ENCODE measurements at places on chromosomes 1 and 21.

DNA sequence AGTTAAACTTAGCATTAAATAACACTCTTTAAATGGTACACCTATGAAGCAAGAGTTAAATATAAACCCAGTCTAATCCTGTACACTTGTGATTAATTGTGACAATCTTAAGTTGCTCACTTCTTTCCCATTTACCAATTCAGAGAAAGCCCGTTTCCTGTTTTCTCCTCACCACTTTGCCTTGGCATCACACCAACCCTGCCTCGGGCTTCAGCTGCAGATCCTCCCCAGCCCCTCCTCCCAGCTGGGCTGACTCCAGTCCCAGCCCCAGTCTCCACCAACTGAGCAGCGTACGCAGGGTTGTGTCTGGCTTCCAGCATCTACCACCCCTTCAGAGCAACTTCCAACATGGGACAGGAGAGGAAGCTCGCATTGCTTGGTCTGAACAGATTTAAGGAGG is 4.1 kb downstream of the PYCR2 start:
- peak; percentile 68 for DNase-seq

GRCh38 chr1:37725851-37726613 is 33.7 kb downstream of the CDCA8 start:
- DNase-seq, result no peak

DNA sequence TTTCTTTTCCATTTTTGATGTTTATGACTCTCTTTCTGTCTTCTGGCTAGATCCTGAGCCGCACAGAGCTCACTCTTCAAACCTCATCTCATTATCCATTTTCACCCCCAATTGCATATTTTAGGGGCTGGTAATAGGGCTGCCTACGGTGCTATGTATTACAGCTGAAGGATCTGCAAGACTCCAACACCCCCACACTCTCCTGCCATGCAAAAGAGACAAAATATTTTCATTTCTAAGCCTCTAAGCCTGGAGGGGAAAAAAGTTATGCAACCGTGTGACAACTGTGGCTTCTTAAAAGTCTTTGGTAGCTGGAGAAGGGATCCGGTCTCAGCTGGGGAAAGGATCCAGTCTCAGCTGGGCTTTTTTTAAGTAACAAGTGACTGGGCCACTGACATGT is 311.6 kb downstream of the NPHP4 start:
- DNase-seq, result no peak

- no peak for DNase-seq
These were observed 19.3 kb downstream of the IARS2 start for GRCh38 chr1:220113136-220113695.

DNA sequence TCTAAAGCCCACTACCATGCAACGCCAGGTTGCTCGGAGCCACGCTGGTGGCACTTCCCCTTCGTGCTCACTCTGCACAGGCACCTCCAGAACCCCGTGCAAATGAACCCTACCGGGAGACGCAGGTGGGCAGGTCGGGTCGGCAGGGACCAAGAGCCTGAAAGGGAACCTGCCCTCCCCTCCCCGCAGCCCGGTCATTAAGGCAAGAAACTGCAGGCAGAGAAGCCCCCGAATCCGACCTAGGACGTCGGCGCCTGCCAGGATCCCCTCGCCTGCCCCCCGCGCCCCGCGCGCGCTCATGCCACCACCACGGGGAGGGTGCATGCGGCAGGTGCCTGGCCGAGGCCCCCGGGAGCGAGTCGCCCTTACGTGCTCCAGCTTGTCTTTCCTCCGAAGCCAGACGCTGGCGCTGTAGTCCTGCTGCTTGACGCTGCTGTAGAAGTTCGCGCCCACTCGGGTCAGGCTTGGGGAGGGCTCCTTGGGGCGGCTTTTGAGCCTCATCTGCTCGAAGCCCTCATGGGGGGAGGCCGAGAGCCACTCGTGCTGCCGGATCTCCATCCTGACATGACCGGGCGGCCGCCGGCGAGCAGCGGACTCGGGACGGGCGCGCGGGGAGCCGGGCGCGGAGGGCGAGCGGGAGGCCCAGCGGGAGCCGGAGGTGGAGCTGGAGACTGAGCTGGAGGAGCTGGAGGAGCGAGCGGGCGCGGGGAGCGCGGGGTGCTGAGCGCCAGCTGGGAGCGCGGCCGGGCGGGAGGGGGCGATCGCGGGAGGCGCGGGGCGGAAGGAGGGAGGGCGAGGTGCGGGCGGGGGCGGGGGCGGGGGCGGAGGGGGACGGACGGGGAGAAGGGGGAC is 552 bp downstream of the PLD5 start:
- peak; percentile 59 for DNase-seq

GRCh38 chr1:24868016-24868875 is 61.8 kb downstream of the RUNX3 start:
- no peak for DNase-seq

- DNase-seq, result no peak
These were observed 26.3 kb upstream of the NHLH2 start for GRCh38 chr1:115867216-115867615.

DNA sequence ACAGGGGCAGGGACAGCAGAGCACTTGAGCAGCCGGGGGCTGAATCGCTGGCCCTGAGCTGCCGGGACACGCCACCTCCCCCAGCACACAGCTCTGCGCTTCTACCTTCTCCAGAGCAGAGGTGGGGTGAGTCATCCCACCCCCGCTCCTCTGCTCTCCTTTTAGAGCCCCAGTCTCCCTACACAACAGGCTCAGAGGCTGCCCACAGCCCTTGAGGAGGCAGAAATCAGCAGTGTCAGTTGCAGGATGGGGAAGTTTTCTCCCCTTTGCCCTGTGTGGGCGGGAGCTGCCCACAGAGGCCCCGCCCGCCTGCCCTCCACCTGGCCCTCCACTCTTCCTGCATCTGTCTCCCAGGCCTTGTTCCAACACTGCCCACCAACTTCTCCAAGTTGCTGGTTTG is 94.6 kb downstream of the STUM start:
- DNase-seq, result peak; percentile 62

- DNase-seq, result no peak
These were observed 55.0 kb upstream of the ETV3 start for GRCh38 chr1:157193219-157193618.

DNA sequence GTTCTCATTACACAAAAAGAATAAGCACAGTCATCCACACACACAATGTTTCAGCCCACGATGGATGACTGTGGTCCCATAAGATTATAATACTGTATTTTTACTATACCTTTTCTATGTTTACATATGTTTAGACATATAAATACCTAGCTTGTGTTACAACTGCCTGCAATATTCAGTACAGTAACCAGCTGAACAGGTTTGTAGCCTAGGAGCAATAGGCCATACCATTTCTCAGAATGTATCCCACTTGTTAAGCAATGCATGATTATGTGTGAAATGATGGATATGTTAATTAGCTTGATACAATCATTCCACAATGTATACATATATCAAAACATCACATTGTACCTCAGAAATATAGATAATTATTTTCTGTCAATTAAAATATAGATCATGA is 33.2 kb upstream of the SAMD13 start:
- no peak for DNase-seq

DNA sequence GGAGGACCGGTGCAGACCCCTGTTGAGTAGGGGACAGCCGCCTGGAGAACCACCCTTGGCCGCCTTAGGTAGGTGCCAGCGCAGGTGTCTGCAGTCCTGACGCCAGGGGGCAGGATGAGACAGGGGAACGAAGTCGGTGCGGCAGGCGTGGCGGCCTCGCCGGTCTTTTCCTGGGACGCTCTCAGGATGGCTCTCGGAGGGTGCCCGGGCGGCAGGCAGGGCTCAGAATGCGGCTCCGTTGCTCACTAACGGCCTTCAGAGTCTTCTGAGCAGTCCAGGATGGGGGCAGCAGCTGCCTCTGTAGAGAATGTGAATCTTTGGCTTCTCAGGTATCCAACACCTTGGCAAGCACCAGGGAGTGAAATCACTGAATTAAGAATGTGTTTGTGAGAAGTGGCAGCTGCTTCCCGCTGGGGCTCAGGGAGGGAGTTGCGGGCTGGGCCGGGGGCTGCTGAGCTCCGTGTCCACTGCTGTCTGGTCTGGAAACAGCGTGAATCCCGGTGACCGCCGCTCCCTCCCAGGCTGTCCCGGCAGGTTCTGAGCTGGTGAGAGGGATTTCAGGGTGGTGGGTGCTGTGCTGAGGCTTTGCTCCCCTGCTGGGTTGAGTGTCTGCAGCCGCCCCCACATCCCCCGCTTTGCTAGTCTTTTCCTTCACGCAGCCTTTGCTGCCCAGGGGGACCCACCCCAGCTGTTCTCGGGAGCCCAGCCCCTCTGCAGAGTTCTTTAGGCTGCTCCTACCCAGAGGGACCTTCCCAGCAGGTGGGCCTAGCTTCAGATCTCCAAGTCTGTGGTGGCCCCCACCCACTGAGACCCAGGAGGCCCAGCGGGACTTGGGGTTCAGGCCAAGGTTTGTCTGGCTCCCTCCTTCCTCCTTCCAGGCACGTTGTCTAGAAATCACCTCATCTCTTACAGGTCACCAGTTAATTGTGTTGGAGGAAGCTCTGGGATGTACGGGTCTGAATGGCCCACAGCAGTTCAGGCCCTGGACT is 11.1 kb upstream of the C1orf174 start:
- DNase-seq, result peak; percentile 52

- DNase-seq, result no peak
These were observed 1.5 kb downstream of the RNF186 start for GRCh38 chr1:19813643-19813960.

- no peak for DNase-seq
These were observed 25.9 kb upstream of the RAP1A start for GRCh38 chr1:111593403-111594305.

- no peak for DNase-seq
These were observed 23.8 kb downstream of the PTPRF start for GRCh38 chr1:43554444-43554992.

DNA sequence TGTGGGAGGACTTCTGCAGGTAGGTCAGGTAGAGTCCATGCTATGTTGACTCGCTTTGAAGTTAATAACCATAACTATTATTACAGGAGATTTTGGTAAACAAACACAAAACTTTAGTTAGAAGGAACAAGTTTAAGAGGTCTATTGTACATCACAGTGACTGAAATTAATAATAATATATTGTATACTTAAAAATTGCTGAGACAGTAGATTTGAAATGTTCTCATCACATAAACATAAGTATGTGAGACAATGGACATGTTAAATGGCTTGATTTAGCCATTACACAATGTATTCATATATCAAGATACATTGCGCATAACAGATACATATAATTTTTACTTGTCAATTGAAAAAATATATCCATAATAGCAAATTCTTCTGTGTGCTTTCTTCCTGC is 91.4 kb upstream of the CD53 start:
- no peak for DNase-seq

DNA sequence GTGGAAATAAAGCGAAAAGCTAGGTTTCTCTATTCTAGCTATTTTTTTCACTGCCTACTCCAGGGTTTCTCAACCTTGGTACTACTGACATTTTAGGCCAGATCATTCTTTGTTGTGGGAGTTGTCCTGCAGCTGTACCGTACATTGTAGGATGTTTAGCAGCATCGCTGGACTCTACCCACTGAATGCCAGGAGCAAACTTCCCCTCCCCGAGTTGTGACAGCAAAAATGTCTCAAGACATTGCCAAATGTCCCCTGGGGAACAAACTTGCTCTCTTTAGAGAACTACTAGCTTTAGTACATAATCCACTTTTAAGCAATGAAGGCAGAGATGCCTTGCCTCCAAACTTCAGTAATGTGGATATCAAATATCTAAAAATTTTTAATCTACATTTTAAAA is 122.8 kb downstream of the PLPPR5 start:
- DNase-seq, result no peak

DNA sequence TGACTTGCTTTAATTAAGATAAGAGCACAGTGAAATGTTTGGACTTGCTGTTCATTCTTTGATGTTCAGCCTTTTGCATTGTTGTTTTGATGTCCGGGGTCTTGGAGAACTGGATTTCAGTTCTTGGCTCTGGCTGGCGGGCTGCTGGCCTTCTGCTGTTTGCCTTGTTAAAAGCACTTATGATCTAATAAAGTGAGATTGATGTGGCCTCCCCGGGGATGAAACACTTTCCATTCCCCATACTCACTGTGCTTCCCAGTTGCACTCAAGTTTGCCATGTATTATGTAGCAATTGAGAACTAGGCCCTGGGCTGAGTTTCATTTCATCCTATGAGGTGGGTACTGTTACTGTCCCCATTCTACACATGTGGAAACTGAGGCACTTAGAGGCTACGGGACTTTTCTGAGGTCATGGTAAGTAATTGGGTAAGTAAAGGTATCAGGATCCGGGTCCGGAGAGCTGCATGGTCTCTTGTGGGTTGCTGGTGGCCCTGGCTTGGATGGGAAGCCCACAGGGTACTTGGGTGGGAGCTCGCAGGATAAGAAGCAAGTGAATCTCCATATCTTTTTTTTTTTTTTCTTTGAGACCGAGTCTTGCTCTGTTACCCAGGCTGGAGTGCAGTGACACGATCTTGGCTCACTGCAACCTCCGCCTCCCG is 127.7 kb upstream of the ZBTB40 start:
- DNase-seq, result no peak

DNA sequence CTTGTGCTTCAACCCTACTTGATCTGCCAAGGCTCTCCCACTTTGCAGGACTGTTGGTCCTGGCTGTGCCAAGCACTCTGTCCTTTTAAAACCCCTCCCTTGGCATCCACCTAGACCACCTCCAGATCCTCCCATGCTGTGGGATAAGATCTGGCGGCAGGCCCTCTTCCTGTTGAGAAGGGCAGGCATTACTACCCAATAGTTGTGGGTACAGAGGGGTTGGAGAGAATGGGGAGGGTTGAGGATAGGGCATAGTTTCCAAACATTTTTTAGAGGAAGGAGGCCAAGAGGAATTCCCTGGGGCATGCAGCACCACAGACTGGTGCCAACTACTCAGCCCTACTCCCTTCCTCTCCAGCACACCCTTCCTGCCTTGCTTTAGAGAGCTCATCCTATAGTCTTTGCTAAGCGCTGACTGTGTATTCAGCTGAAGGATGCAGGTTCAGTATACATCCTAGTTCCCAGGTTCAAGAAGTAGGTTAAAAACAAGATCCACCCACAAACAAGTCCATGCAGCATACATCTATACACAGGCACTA is 70.7 kb downstream of the TRABD2B start:
- DNase-seq, result no peak
